Daoy (cell line): ENCODE measurements at places on chromosomes 1 and 21. TPM values are rescaled to one million over a fixed set of nuclear protein-coding genes. Genes with fewer than 3 reads are reported as not detected.
A peak's percentile ranks its signal among the peaks of the same experiment; 100 is the strongest.

- no peak for DNase-seq
Measured at GRCh38 chr1:230883967-230884366, 15.6 kb upstream of the C1orf198 start.

DNA sequence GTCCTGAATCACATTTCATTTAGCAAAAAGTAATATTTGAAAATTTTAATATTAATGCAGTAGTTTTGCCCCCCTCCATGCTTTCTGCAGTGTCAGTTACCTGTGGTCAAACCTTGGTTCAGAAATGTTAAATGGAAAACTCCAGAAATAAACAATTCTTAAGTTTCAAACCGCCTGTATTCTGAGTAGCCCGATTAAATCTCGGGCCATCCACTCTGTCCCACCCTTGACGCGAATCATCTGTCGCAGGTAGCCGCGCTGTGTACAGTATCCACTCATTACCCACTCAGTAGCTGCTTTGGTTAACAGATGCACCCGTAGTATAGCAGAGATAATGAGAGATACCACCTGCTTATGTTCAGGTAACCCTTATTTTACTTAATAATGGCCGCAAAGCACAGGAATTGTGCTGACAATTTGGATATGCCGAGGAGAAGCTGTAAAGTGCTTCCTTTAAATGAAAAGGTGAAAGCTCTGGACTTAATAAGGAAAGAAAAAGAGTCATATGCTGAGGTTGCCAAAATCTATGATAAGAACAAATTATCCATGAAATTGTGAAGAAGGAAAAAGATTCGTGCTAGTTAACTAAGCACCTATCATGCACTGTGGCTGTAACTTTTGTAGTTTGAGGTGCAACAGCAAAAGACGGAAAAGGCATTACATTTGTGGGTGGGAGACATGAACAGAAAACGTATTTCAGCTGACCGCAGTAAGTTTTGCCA lies 889 bp upstream of the SCYL3 start:
- DNase-seq, result no peak

DNA sequence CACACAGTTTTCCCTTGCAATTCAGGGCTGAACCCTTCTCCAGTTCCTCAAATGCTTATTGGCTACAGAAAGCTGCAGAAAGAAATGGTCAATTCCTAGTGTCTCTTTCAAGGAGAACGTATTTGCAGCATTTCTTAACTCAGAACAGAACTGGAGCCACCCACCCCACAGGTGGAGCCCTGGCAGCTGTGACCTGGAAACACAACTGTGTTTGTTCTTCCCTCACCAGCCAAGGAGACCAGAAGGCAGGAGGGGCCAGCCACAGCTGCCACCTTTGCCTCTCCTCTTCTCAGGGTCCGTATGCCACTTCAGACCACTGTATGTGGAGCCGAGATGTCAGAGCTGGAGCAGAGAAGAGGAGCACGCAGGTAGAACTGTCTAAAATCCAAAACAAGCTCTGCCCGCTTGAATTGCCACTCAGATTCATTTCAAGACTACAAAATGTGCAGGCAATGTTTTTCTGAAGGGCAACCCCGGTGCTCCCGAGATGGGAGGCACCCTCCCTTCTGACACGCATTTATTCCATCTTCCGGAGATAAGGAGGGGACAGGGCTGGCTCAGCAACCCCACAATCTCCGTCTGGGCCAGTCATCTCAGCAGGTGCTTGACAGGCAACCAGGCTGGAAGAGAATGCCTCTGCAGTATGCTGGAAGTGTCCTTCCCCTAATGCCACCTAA lies 16.7 kb downstream of the CD247 start:
- no peak for DNase-seq

- no peak for DNase-seq
Measured at GRCh38 chr21:21188513-21189195, 190.4 kb downstream of the NCAM2 start.

DNA sequence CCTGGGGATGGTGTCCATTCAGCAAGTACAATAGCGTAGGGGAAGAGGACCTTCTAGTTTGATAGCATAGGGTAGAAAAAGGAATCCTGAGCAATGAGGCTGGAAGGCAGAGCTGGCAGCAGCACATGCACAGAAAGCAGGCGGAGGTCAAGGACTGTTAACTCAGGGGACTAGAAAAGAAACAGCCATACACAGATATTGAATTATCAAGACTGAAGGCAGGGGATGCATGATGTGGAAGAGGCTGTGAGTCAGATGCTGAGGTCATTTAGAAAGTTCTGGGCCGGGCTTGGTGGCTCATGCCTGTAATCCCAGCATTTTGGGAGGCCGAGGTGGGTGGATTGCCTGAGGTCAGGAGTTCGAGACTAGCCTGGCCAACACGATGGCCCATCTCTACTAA lies 65.6 kb downstream of the OPTC start:
- peak; percentile 91 for DNase-seq

- DNase-seq, result no peak
Measured at GRCh38 chr1:203600782-203601513, 25.7 kb upstream of the ATP2B4 start.

The CFAP141 gene
- total RNA-seq, result not detected in 2 replicates

The KRTAP7-1 gene
- total RNA-seq, result not detected in 2 replicates

- DNase-seq, result no peak
Measured at GRCh38 chr1:1175221-1176062, 1.8 kb downstream of the TTLL10 start.

The UTP11 gene
- 134 and 188 TPM in 2 replicates for total RNA-seq

DNA sequence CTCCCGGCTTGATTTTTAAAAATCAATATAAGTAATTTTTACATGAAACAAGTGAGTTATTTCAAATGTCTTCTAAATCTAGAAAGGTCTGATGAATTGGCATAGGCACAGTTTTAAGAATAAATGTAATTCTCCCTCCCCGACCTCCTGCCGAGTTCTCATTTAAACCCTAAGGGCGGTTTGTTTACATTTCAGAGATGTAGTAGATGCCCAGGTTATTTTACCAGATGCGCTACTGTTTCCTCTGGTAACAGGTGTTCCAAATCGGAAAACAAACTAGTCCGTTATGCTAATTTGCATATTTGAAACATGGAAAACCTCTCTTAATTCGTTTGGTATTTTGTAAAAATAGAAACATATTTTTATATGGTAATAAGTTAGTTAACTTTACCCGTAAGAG lies 53.8 kb upstream of the CFAP126 start:
- no peak for DNase-seq

- no peak for DNase-seq
Measured at GRCh38 chr1:6805004-6805416, 19.8 kb downstream of the CAMTA1 start.

- DNase-seq, result no peak
Measured at GRCh38 chr1:80244372-80244771, 1237.8 kb upstream of the ADGRL4 start.

DNA sequence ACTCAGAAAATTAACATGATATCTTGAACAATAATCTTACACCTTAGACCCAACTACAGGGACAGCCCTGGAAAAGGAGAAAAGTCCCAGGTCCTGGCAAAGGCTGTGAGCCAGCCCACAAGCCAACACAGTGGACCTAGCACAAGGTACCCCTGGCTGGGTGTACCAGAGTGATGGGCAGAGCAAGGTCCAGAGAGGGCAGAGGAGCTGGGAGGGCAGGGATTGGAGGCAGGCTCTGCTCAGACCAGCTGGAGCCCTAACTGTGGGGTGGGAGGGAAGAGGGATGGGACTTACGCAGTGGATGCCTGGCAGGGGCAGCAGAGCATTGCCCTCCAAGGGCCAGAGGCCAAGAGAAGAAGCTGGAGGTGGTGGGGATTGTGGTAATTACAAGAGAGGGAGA lies 101.6 kb downstream of the KCND3 start:
- DNase-seq, result no peak

DNA sequence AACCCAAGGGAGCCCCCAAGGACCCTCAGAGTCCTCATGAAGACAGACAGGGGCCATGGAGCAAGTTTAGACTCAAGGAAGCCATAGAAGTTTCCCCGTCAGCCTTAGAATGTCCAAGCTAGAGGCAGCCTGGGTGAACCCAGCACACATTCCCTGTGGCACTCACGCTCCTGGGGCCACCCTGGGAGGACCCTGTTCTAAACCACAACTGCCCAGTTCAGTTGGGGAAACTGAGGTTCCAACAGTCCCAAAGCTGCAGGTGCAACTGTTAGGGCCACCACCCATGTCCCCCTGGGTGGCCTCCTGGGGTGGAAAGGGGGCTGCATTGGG lies 9.3 kb downstream of the WNT3A start:
- DNase-seq, result no peak

DNA sequence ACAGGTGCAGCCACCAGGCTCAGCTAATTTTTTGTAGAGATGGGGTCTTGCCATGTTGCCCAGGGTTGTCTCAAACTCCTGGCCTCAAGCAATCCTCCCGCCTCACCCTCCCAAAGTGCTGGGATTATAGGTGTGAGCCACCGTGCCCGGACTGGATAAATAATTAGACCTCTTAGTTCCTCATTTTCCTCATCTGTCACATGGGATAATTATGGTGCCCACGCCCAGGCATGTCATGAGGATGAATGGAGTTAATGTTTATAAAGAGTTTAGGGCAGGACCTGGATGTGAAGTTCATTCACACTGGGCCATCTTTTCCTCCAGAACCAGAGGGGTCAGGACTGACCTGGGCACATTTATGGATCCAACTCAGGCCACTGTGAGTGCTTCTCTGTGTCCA lies 23.7 kb downstream of the PADI3 start:
- no peak for DNase-seq

GRCh38 chr1:165562571-165562970 lies 18.8 kb downstream of the LRRC52 start:
- peak; percentile 55 for DNase-seq

DNA sequence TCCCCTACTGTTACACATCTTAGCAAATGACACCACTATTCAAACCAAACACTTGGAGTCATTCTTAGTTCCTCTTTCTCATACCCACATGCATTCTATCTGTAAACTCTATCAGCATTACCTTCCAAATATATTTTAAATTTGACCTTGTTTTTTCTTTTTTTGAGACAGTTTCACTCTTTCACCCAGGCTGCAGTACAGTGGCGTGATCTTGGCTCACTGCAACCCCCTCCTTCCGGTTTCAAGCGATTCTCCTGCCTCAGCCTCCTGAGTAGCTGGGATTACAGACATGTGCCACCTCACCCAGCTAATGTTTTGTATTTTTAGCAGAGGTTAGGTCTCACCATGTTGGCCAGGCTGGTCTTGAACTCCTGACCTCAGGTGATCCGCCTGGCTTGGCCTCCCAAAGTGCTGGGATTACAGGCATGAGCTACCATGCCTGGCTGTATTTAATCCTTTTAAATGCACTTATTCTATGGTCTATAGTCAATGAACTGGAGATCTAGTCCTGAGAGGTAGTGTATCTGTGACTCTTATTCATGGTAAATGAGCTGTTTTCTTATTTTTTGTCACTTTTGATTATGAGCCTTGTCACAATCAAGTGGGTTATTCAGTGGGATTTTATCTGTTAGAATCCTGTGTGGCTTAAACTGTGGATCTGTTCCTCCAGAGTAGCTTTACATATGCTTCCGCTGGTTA lies 73.1 kb downstream of the GATAD2B start:
- DNase-seq, result no peak

GRCh38 chr1:113055570-113055969 lies 17.4 kb upstream of the LRIG2 start:
- no peak for DNase-seq

- peak; percentile 94 for DNase-seq
Measured at GRCh38 chr21:25934771-25935224, 200.0 kb downstream of the GABPA start.

DNA sequence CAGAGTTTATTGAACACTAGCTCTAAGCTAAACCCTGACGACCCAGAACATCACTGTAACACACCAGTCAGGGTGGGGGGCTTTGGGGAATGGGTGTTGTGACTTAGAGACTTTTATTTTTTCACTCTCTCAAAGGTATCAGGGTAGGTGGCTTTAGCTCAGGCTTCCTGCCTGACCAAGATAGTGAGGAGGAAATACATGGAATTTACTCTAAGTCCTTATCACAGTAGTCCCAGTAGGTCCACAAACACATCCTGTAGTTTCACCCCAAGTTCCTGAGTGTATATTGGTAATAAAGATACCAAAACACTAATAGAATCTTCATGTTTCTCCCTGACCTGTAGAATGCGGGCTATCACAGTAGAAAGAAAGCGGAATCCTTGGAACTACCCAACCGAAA lies 15.1 kb downstream of the GJA5 start:
- no peak for DNase-seq

GRCh38 chr1:51840743-51841461 lies 37.6 kb downstream of the NRDC start:
- DNase-seq, result no peak

DNA sequence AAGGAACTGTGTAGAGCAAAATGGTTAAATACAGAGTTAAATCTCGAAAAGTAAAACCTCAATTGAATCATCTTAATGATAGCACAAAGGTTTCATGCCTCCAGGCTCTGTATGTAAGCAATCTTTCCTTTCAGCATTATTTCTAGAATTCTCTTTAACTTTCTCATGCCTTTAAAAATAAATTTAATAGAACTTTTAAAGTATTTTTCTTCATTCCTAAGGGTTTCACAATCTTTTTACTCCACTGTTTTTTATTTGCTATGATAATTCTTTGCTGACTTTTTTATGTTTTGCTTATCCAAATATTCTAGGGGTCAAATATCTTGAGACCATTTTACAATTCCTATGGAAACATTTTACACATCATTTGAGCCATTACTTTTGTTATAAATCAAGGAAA lies 288.0 kb downstream of the BACH1 start:
- no peak for DNase-seq

GRCh38 chr1:226981838-226982237 lies 41.7 kb downstream of the COQ8A start:
- DNase-seq, result no peak

The KCNE2 gene
- total RNA-seq, result not detected in 2 replicates

The OR2T35 gene
- not detected in 2 replicates for total RNA-seq

The BRDT gene
- not detected in 2 replicates for total RNA-seq

DNA sequence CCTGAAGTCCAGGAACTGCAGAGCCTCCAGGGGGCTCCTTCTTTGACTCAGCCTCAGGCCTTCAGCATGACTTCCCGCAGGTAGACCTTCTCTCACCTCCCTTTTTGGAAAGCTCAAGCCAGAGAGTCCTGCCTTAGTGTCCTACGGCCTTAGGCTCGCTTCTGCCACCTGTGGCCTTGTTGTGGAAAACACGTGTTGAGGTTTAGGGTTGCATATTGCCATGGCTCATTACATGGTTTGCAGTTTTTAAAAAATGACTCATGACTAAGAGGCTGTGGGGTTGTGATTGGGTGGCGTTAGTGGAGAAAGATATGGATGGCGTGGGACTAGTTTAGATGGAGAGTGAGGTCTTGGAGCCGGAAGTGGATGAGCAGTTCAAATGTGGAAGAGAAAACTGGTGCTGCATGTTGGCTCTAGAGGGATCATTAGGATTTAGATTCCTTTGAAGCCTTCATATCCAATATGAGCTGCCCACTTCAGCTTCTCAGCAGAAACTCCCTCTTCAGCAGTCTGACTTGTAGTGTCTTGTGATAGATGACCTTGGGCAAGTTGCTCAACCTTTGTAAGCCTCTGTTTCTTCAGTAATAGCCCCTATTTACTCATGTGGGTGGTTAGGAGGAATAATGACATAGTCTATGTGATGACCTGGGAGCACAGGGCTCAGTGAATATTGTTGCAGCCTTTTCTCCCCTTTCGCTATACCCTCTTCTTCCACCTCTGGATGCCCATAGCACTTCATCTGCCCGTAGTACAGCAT lies 6.5 kb upstream of the FGGY start:
- DNase-seq, result peak; percentile 73

GRCh38 chr1:172909606-172910326 lies 141.0 kb downstream of the TNFSF18 start:
- peak; percentile 80 for DNase-seq
